Activated T-helper 1 cell treated with Interleukin-2 at 50 U/mL for 16 hours (primary cell): ENCODE measurements at places on chromosomes 2 and 18.

DNA sequence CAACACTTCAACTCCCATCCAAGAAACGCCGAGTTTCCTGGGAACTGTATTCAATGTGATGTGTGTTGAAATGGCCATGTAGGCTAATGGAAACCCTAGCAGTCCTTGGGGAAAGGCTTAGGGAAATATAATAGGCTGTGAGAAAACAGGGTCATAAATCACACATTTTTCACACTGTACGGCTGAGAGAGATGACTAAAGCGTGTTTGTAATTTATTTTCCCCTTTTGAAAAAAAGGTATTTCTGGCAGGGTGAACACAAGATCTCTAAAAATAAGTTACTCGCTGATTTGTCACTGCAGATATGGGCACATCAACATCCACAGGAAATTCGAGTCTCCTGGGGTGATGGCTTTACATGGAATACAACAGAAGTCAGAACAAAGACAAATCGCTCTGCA lies 109.6 kb upstream of the ST6GAL2 start:
- DNase-seq: no peak

- no peak for DNase-seq
Observed at GRCh38 chr2:101873543-101873942, 118.2 kb upstream of the IL1R2 start.

GRCh38 chr18:75157851-75158250 lies 51.1 kb downstream of the PTGR3 start:
- no peak for DNase-seq

GRCh38 chr2:86552889-86553288 lies 10.4 kb downstream of the CHMP3 start:
- DNase-seq: no peak

DNA sequence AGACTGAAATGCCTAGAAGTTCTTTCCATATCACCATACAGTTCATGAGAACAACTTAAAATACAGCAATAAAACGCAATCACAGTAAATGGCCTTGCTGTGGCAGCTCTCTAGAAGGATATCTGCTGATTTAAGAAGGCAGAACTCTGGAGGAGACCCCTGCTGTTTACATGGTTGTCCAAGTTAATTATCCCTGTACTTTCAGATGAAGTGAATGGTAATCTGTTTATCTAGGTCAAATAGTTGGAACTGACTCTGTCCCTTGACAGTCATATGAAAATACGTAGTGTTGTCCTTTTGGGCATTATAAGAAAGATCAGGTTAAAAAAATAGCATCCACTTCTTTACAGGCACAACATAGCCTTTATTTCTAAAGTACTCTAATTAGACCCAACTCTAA lies 115.6 kb downstream of the COLEC12 start:
- DNase-seq: no peak

- DNase-seq: no peak
Observed at GRCh38 chr2:60285626-60286316, 267.7 kb downstream of the BCL11A start.

DNA sequence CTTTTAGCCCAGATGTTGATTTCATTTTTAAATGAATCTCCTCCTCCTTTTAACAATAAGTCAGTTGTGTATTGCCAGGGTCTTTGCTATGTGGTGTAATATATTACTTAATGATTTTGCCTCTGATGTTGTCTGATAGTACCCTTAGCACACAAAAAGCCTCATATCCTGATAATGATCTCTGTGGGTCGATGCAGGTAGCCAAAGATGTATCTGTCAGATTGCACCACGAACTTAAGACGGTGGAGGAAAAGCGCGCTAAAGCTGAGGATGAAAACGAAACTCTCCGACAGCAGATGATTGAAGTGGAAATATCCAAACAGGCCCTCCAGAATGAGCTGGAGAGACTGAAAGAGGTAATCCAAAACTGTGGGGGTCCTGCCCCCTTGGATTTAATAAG lies 14.8 kb downstream of the MTCL1 start:
- DNase-seq: no peak

GRCh38 chr18:6949800-6950586 lies 167.6 kb downstream of the LAMA1 start:
- no peak for DNase-seq

GRCh38 chr2:63699549-63699839 lies 110.7 kb downstream of the MDH1 start:
- DNase-seq: no peak

- DNase-seq: no peak
Observed at GRCh38 chr2:5926871-5927512, 234.8 kb downstream of the SOX11 start.

GRCh38 chr2:119260646-119261492 lies 37.2 kb downstream of the STEAP3 start:
- no peak for DNase-seq

- DNase-seq: no peak
Observed at GRCh38 chr2:151297882-151298281, 8.4 kb upstream of the NMI start.
